Pancreas (tissue), 10 donors: ENCODE measurements at places on chromosomes 7 and 10. TPM values are rescaled to one million over a fixed set of nuclear protein-coding genes. Genes with fewer than 3 reads are reported as not detected.

DNA sequence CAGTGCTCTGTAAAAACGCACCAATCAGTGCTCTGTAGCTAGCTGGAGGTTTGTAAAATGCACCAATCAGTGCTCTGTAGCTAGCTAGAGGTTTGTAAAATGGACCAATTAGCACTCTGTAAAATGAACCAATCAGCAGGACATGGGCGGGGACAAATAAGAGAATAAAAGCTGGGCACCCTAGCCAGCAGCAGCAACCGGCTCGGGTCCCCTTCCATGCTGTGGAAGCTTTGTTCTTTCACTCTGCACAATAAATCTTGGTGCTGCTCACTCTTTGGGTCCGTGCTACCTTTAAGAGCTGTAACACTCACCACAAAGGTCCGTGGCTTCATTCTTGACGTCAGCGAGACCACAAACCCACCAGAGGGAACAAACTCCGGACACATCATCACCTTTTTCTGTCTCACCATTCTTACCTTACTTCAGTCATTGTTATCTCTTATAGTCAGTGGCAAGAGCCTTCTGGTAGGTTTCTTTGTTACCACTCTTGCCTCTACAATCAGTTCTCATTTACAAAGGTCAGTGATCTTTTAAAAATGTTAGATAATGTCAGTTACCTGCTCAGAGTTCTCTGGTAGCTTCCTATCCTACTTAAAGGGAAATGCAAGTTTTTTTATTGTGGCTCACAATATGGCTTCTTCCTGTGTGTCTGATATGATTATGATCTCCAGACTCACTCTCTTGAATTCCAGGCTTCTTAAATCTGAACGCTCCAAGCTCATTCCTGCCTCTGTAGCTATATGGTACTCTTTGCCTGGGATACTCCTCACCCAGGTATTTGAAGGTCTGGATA lies 4.5 kb downstream of the STAM start:
- DNase-seq: no peak

Gene FAM171A1
- total RNA-seq: 34.1 TPM

Gene CARD11
- 0.31 TPM for total RNA-seq

- no peak for DNase-seq
Measured at GRCh38 chr10:124354411-124355382, 64.0 kb downstream of the OAT start.

DNA sequence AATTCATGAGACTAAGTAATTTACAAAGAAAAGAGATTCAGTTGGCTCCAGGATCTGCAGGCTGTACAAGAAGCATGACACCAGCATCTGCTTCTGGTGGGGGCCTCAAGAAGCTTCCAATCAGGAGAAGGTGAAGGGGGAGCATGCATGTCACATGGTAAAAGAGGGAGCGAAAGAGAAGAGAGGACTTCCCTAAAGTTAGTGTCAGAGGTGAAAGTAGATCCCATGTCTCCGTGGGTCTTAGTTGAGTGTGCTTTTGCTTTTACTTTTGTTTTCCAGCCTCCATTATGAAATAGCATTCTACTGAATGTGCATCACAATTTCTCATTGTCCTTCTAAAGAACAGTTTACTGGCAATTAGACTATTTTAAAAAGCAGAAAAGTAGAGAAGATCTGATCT lies 213.6 kb upstream of the FZD1 start:
- no peak for DNase-seq

- no peak for DNase-seq
Measured at GRCh38 chr10:26486304-26486703, 48.2 kb downstream of the APBB1IP start.

GRCh38 chr7:29641651-29642050 lies 78.0 kb downstream of the PRR15 start:
- DNase-seq: no peak
